GM13977 (cell line): ENCODE measurements at places on chromosomes 5 and 9.

- peak; percentile 56 for DNase-seq
Observed at GRCh38 chr5:107670087-107670931, 428 bp downstream of the EFNA5 start.

GRCh38 chr5:161283296-161283695 lies 263.2 kb downstream of the GABRB2 start:
- no peak for DNase-seq

DNA sequence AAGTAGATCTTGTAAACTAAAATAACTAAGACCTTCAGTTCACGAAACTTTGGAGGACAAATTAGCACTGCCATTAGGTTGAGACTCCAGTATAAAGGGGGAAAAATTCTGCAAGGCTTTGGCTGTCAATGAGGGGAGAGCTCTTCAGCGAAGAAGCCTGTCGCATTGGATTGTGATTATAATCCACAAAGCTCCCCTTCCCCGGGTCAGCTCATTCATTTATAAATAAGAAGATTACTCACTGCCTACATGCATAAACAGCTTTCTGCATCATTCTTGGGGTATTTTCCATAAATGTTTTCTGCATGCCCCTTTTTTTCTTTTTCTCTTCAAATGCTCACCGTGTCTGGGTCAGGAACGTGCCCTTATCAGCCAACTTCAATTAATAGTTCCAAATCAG lies 196.7 kb downstream of the EBF1 start:
- DNase-seq: no peak

GRCh38 chr5:169997798-169998197 lies 17.5 kb upstream of the INSYN2B start:
- DNase-seq: no peak

DNA sequence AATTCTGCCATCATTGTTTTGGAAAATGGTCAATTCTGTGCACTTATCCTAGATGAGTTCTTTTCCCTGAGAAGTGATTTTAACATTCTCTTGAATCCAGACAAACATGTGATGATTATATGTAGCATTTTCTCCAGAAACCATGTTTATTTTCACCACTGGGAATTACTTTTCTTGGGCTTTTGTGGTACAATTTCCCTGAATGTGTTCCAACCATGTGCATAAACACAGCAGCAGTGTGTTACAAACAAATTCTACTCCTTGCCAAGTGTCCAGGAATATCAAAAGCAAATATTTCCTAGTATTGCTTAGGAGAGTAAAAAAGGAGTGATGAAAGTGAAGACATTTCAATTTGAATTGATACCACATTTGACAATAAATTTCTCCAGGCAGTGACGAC lies 50.4 kb downstream of the NXNL2 start:
- no peak for DNase-seq

DNA sequence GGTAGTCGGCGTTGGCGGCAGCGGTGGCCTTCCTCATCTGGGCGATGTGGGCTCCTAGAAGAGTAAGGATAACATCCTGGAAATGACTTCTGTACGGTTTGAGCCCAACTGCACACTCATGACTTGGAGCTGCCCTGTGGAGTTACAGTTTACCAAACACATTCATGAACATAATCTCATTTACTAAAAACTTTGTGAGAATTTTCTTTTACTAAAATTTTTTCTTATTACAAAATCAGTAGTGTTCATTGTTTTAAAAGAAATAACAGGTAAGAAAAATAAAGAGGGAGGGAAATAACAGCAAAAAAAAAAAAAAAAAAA lies 5.3 kb downstream of the FOXE1 start:
- no peak for DNase-seq

DNA sequence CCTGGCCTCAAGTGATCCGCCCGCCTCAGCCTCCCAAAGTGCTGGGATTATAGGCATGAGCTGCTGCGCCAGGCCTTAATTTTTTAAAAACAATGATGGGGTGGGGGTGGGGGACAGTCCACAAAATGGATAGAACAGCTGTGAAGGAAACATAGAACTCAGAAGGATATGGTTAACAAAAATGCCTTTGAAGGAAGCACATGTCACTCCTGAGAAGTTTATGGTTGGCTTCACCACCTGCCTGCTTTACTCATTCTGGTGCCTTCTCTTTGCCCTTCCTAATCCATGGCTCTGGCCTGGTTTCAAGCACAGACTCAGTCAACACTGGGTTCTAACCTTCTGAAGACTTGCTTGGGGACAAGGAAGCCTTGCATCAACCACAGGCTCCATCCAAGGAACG lies 10.3 kb downstream of the BAG1 start:
- DNase-seq: no peak

- no peak for DNase-seq
Observed at GRCh38 chr5:53422539-53422938, 57.9 kb upstream of the FST start.

- DNase-seq: no peak
Observed at GRCh38 chr5:116964438-116964837, 389.8 kb upstream of the SEMA6A start.

DNA sequence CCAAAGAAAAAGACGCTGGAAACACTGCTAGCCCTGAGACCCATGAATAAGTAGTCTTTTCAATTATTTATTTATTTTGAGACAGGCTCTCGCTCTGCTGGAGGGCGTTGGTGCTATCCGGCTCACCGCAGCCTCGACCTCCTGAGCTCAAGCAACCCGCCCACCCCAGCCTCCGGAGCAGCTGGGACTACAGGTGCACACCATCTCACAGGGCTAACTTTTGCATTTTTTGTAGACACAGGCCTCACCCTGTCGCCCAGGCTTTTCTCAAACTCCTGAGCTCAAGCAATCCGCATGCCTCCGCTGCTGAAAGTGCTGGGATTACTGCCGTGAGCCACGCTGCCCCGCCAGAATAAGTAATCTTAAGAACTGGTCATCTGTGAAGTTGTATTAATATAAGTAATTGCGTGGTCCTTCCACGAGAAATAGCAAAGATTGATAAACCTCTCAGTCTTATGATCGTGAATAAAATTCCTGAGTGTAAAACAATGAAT lies 1.6 kb downstream of the ANXA2R start:
- no peak for DNase-seq

DNA sequence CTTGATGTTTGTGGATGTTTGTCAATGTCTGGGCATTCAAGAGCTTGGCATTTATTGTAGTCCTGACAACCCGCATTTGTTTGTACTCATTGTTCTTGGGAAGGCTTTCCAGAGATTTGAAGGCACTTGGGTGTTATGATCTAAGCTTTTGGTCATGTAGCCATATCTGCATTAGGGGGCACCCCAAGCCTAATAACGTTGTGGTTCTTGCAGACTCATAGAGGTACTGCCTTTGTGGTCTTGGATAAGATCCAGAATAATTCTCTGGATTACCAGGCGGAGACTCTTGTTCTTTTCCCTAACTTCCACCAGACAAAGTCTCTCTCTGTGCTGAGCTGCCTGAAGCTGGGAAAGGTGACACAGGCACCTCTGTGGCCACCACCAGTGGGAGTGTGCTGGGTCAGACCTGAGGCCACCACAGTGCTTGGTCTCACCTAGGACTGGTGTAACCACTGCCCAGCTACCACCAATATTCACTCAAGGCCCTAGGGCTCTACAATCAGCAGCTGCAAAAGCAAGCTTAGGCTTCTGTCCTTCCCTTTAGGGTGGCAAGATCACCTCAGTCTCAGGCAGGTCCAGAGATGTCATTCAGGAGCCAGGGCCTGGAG lies 144.4 kb upstream of the TAS2R1 start:
- no peak for DNase-seq

DNA sequence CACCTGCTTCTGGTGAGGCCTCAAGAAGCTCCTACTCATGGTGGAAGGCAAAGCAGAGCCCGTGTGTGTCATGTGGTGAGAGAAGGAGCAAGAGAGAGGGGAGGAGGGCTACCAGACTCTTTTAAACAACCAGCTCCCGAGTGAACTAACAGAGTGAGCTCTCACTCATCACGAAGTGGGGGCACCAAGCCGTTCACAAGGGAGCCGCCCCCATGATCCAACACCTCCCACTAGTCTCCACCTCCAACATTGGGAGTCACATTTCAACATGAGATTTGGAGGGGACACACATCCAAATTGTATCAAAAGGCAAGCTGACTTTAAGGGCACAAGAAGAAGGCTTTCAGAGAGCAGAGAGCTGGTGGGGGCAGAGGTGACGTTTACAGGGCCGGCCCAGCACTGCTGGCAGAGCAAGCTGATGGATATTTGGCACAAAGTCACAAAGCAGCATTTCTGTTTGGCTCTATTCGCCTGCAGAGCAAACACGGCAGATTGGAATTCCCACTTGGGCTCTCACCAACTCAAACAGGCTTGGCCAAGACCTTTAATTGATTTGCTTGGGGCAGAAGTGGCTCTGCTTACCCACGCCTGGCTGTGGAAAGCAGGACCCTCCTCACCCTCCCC lies 20.0 kb downstream of the PITX1 start:
- no peak for DNase-seq

GRCh38 chr5:171783051-171783450 lies 2.6 kb upstream of the SMIM23 start:
- no peak for DNase-seq

DNA sequence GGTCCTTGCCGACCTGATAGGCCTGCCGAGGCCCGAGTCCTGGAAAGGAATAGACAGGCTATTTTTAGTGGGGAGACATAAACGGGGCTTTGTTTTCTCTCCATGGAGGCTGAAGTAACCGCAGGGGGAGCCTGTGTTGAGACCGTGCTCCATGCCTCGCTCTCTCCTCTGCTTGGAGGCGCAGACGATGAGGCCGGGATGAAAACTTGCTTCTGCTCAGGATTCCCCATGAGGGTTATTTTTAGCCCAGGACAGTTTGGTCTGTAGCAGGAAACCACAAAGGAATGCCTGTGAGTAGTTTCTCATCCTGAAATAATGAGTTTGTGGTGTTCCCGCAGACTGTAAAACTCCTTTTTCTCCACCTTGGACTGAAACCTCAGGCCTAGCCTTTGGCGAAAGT lies 81.9 kb upstream of the RARS1 start:
- no peak for DNase-seq

DNA sequence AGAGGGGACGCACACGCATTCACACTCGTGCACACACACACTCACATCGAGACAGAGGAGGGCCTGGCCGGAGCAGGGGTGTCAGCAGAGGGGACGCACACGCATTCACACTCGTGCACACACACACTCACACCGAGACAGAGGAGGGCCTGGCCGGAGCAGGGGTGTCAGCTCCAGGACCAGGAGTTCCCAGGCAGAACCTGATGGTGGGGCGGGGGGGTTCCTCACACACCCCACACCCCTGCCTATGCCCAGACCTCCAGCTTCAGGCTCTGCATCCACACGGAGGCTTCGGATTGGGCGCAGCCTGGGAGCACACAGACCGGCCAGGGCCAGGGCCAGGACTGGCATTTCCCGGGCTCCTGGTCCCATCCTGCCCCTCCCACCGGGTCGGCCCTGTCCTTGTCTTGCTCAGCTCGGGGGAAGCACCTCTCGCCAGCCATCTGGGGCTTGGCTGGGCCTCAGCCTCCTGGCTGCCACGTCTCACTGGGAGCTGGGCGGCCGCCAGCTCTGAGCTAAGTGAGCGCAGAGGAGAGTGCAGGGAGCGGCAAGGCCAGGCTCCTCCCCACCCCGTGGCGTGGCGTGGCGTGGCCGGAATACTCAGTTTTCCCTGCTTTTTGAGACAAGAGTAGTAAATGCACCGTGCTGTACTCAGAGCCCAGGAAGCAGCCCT lies 31.3 kb downstream of the ADAMTS2 start:
- DNase-seq: no peak

DNA sequence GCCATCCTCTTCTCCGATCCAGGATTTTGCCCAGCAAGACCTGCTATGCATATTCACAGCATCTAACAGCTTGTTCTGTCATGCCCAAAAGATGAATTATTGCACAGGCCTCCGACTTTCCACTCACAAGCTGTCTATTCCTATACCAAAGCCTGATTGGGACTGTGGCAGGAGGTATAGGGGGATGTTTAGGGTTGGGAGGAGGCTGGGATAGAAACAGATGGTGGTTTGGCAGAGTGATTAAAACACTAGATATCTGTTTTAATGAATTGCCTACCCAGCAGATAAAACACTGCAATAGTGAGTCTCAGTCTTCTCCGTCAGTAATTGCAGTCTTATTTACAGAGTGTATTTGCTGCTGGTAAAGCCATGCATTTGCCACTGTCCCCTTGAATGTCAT lies 215.3 kb downstream of the TLR4 start:
- no peak for DNase-seq

- DNase-seq: no peak
Observed at GRCh38 chr9:103837940-103838339, 256.2 kb upstream of the SMC2 start.

- DNase-seq: no peak
Observed at GRCh38 chr5:103435136-103435889, 127.3 kb downstream of the NUDT12 start.

GRCh38 chr9:112075009-112075378 lies 100.1 kb downstream of the SUSD1 start:
- no peak for DNase-seq

DNA sequence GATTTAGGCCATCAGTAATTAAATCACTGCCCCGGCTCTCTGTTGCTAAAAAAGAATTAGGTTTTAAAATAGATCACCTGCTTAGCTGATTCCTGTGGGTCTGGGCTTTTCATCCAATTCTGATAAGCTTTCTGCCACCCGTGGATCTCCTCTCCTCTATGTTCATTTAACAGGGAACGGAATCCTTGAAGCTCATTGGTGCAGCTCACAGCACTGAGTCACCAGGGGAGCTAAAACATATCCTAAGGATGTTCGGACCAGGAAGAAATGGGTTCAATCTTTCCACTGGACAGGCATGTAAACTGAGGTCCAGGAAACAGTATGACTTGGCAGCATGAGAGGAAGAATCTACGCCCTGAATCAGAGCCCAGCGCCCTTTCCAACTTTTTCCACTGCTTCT lies 267.1 kb upstream of the GRIA1 start:
- no peak for DNase-seq

DNA sequence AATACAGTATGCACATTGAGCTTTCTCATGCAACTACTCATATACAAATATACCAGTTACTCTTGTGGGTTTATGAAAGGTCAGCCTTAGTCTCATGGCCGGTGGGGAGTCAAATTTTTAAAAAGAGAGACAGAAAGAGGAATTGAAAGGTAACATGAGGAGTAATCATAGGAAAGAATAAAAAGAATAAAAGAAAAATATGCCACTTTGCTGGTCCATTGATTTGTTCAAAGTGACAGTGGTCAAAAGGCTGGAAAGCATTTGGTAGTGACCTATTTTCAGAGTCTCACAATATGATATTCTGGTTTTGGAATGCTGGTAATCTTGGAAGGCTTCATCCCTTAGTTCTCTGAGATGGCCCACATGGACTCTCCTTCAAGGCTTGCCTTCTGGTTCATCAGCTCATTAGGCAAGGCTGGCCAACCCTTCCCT lies 67.0 kb downstream of the ZNF366 start:
- DNase-seq: no peak

DNA sequence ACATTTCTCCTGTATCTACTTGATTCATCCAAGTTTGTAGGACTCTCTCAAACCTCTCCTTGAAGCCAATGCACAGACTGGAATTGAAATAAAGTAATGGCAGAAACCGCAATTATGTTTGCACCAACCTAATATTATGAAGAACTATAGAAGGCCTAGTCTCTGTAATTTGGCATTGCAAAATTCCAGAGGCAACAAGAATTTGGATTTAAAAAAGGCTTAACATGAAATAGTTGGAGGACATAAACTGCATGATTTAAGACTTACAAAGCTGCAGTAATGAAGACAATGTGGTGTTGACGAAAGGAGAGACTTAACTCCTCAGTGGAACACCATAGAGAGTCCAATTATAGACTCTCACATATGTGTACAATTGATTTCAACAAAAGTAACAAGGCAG lies 117.8 kb upstream of the MINAR2 start:
- DNase-seq: no peak

GRCh38 chr9:88041447-88041846 lies 67.1 kb upstream of the CDK20 start:
- DNase-seq: no peak

GRCh38 chr5:134070725-134071613 lies 43.5 kb upstream of the TCF7 start:
- peak; percentile 59 for DNase-seq
